T-cell (primary cell): ENCODE measurements at places on chromosomes 12 and 14. TPM values are rescaled to one million over a fixed set of nuclear protein-coding genes. Genes with fewer than 3 reads are reported as not detected.

P2RX2 gene
- not detected for total RNA-seq

CPNE6 gene
- total RNA-seq = not detected

RPS6KL1 gene
- total RNA-seq = 6.3 TPM

LMNTD1 gene
- not detected for total RNA-seq

- no peak for DNase-seq
- H3K27ac ChIP-seq = no peak overlapping the region
- no peaks in the 10 kb centered on the region for H3K27me3 ChIP-seq
- H3K36me3 ChIP-seq = no peaks in the 10 kb centered on the region
- H3K4me3 ChIP-seq = no peak overlapping the region
Observed at GRCh38 chr12:693934-694533, 30.8 kb upstream of the NINJ2 start.

GRCh38 chr12:8058506-8058905 is 7.7 kb downstream of the C3AR1 start:
- no peaks in the 10 kb centered on the region for H3K4me1 ChIP-seq
- H3K36me3 ChIP-seq = no peaks in the 10 kb centered on the region
- no peak for DNase-seq
- no peak overlapping the region for H3K4me3 ChIP-seq
- no peaks in the 10 kb centered on the region for H3K27me3 ChIP-seq

ARID2 gene
- 43.7 TPM for total RNA-seq

DNA sequence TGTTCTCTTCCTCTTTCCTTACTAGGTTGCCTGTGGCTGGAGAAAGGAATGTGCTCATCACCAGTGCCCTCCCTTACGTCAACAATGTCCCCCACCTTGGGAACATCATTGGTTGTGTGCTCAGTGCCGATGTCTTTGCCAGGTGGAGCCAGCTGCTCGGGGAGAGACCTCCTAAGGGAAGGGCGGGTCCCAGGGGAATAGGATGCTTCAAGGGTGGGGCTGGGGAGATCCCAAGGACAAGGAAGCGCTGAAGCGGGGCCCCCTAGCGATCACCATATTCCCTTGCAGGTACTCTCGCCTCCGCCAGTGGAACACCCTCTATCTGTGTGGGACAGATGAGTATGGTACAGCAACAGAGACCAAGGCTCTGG is 10.2 kb downstream of the MARS1 start:
- peaks cover 11% of the 10 kb centered on the region for H3K36me3 ChIP-seq
- no peaks in the 10 kb centered on the region for H3K4me1 ChIP-seq
- H3K27ac ChIP-seq = no peak overlapping the region
- H3K27me3 ChIP-seq = no peaks in the 10 kb centered on the region
- no peak for DNase-seq

- peaks cover 5% of the 10 kb centered on the region for H3K36me3 ChIP-seq
- H3K4me1 ChIP-seq = peaks cover 2% of the 10 kb centered on the region
- no peaks in the 10 kb centered on the region for H3K27me3 ChIP-seq
- no peak for DNase-seq
- no peak overlapping the region for H3K4me3 ChIP-seq
Observed at GRCh38 chr14:50333014-50333509, 20.9 kb downstream of the DMAC2L start.
